WTC11 (cell line): ENCODE measurements at places on chromosomes 6 and 20.
A peak's percentile ranks its signal among the peaks of the same experiment; 100 is the strongest.

GRCh38 chr6:129647044-129647443, 62.9 kb downstream of the ARHGAP18 start:
- DNase-seq: no peak

DNA sequence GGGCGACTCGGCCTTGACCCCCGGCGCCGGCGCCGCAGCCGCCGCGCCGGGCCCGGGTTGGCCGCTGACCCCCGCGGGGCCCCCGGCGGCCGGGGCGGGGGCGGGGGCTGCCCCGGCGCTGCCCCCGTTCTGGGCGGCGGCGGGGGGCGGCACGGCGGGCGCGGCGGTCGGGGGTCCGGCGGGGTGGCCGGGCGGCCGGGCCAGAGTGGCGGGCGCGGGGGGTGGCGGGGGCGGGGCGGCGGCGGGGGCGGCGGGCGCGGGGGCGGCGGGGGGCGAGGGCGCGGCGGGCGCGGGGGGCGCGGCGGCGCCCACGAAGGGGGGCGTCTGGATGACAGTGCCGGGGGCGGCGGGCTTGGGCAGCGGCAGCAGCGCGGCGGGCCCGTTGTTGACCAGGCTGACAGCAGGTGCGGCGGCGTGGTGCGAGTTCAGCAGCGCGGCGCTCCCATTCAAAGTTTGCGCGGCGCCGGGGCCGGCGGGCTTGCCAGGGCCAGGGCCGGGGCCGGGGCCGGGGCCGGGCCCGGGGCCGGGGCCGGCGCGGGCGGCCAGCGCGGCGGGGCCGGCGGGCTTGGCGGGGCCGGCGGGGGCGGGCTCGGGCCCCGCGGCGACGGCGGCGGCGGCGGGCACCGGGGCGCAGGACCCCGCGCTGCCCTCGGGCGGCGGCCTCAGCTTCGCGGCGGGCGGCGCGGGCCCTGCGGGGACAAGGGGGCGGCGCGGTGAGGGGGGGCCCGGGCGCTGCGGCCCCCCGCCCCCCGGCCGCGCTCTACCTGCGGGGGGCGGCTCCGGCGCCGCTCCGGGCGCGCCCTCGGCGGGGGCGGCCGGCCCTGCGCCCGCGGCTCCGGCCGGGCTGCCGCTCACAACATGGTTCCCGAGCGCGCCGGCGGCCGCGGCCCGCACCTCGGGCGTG, 659 bp downstream of the TAF4 start:
- no peak for DNase-seq

DNA sequence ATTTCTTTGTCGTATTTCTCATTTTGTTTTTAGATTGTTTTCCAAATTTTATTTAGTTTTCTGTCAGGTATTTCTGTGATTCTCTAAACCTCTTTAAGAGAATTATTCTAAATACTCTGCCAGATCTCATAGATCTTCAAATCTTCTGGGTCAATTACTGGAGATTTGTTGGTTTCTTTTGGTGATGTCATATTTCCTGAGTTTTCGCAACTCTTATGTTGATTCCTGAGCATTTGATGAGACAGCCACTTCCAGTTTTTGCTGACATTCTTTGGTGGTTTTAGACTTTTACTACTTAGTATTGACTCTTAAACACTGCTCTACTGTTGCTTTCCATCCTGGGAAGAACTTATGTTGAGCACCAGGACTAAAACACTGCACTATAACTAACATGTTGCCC, 21.9 kb downstream of the ADGB start:
- no peak for DNase-seq

GRCh38 chr6:134172020-134172705, 119.7 kb upstream of the SLC2A12 start:
- no peak for DNase-seq

DNA sequence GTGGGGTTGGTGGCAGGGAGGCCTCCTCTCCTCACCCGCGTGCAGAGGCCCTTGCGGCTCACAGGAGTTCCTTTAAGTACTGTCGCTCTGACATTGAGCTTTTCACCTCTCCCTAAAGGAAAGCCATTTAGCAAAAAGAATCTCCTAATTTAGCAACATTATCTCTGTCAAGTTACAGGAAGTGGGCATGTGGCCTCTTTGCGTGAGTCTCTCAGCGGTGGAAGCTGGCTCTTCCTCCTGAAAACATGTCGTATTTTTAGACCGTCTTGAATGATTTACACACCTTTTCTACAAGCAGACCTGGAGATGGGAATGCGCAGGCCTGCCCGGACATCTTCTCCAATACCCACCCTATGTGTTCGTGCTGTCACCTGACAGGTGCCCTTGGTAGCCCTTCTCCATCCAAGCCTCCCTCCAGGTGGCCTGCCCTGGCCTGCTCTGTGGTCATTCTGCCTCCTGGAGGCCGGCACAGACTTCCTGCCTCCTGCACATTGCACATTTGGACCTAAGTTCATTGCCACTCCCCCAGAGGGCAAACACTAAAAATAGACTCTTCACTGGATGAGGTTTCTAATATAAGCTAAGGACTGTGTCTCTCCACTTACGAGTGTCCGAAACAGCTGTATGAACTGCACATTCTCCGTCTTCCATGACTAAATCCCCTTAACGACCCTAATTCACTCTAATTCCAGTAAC, 18.5 kb upstream of the PHACTR3 start:
- DNase-seq: no peak

- DNase-seq: peak; percentile 23
Observed at GRCh38 chr6:30364591-30364990, 19.6 kb downstream of the RPP21 start.

DNA sequence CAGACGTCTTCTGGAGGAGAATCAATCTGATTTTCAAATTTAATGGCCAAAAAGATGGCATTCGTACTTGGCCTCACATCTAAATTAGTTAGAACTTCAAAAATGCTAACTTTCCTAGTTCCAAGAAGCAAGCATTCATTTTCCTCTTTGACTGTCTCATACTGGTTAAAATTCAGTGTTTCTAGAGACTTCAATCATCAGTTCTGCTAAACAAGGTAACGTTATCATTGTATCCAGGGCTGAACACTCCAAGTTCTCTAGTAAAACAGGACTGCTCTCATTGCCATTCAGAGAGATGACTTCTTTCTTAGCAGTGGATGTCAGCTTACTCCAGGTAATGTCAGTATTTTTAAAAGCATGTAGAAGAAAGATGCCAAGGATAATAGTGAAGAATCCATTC, 34.6 kb upstream of the ENTPD6 start:
- DNase-seq: no peak

DNA sequence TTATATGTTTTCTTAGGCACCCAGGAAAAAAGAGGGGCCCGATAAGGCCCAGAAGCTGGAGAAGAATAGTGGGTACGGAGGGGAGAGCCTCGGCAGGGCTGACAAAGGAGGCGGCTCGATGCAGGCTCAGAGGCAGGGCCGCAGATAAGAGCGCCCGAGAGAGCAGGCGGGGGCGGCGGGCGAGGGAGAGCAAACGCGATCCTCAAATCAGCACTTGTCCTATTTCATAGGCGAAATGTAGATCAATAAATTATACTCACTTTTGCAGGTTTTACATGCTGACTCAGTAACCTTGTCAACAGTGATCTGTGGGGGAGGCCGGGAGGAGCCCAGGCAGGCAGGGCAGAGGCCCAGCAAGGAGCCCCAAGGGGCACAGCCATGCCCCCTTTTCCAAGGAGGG, 42.6 kb downstream of the GRM4 start:
- no peak for DNase-seq

DNA sequence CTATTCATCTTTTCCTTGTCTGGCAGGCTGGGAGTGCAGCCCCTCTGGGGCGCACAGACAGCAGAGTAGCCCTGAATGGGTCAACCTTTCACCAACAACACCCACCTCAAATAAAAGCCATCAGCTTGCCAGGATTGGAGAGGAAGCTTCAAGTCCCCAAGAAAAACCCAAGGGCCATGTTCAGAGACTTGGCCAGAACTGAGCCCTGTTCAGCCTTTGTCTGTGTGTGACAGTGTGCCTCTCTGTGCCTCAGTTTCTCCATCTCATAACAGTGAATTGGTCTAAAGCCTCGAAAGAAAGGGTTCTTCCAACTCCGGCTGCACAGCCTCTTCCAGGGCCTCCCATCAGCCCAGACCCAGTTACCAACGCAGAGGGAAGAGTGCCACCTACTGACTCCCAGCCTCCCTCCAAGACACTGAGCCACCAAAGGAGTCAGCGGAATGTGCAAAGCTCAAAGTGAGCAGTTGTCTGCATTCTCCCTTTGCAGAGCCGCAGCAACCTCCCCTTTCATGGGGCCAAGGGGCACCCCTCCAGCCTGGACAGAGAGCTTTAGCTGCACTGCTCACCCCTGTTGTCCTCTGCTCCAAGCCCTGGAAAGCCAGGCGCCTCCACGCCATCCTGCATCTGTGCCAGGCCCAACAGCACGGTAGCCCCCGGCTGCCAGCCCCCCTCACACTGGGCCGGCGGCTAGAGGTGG, 82.7 kb upstream of the TOP1 start:
- peak; percentile 73 for DNase-seq

DNA sequence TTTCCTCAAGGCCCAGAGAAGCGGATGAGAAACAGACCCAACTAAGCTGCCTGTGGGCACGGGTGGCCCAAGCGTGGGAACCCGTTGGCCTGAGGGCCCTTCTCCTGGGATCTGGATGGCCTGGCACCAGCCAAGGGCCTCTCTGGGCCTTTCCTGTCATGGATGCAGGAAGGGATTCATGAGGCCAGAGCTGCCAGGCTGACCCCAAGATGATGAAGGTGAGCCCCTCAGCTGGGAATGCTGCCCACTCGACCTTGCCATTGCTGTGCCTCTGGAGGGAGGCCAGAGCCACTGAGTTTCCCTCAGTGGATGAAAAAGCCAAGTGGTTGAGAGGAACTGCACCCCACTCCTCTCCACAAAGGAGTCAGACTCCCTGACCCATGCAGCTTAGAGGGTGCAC, 171.2 kb downstream of the VEGFA start:
- no peak for DNase-seq

DNA sequence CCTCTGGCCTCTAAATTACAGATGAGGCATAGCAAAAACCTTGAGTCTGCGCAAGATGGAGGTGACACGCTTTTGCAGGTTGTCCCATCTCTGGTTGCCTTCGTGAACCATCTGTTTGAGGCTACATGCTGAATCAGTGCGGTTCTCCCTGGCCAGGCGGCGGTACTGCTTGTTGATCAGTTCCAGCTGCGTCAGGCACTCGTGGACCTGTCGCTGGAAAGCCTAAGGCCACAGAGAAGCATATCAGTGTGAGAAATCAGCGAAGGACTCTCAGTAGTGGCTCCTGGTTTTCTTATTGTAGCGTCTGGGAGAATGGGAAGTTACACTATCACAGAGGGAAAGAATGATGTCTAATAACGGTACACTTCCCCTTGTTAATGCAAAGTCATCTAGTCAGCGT, 344.4 kb downstream of the ESR1 start:
- DNase-seq: no peak

- DNase-seq: no peak
Observed at GRCh38 chr6:63392092-63392724, 72.4 kb upstream of the LGSN start.

- no peak for DNase-seq
Observed at GRCh38 chr6:155770856-155771255, 315.2 kb upstream of the NOX3 start.
